ENCODE measurements at places on chromosomes 12 and 14.
A peak's percentile ranks its signal among the peaks of the same experiment; 100 is the strongest.

- DNase-seq = no peak
Measured at GRCh38 chr12:126210448-126210847, 1145.2 kb downstream of the AACS start.

DNA sequence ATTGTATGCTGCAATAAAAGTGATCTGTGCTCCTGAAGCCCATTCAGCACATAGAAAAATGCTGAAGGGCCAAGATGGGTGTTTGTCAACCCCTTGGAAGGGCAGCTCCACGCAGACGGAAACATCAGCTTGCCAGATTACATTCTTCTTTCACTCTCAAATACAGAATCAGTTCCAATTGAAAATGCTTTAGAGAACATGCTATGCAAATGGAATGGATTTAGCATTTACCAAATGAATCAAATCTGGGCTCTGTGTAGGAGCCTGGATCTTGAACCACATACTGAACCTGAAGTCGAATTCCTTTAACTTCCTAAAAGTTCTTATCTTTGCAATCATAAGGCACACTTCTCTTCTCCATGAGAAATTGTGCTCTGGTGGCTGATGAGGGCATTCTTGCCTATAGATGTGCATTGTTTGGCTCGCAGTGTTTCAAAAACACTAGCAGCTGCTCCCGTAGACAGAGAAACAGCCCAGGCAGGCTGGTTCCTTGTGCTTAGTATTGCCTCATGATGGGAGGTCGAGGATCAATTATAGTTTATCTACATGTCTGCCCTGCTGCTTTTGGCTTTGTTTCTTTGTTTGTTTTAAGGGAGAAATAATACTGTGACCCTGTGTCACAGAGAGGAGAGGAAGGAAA lies 489.8 kb upstream of the FLRT2 start:
- DNase-seq = no peak

DNA sequence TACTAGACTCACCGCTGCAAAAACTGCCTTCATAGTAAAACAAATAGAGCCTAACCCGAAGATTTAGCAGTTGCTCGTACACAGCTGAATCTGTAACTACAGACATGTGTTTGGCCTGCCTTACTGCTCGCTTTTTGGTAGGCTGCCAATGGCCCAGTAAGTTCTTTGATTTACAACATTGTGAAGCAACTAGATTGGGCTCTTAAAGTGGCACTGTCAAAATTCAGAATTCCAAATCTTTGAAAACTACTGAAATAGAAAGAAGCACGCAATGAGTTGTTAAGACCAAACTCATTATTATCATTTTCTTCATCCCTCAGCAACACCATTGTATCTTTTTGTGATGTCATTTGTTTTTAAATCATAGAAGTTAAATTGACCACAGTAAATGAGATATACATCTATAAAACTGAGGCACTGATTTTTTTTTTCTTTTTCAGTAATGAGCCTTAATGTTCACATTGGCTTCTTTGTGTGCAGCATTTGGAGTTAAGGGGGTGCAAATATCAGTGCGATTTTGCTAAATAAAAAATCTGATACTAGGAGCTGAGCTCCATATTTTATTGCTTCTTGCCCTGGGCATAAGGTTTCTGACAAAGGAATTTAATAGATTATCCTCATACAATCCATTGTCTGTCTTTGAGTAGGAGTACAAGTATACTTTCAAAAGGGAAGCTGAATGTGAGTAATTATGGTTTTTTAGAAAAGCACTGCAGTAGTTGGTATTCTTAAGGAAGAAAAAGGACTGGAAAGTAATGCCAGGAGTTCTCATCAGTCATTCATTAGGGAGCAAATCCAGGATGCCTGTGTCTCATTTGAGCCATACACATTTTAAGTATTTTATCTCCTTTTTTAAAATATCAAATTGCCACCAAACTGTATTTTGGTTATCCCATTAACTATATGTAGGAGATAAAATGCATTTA lies 138.5 kb downstream of the KICS2 start:
- peak; percentile 3 for DNase-seq

DNA sequence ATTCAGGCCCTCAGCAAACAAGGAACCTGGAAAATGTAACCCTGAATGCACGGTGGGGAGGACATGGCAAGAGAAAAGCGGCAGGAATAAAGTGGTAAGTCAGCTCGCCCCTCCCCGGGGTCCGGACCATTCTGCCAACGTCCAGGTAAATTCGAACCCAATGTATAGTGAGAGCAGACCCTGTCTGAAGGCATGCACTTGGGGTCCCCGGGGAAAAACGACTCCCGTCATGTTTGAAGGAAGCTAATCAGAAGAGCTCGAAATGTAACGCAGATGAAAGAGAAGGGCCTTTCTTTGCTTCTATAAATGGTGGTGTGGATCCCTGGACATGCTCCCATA lies 193 bp downstream of the ACACB start:
- no peak for DNase-seq

GRCh38 chr14:50786751-50787464 lies 44.1 kb downstream of the NIN start:
- no peak for DNase-seq

DNA sequence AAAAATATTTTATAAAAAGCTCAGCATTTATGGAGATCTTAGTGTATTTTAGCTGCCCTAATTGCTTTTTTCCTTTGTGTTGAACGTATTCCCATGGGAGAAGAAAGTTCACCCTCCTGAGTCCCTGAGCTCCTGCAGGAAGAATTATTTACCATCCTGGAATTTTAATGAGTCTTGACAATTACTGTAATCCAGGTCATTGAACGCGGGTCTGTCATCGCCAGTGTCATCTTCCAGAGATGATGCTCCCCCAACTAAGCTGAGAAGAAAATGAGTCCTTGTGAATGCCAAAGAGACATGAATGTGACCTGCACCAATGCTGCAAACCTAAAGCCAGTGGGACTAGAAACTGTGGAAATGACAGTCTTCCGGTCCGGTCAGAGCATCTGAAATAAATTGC lies 129.5 kb downstream of the FBXL14 start:
- DNase-seq = no peak

DNA sequence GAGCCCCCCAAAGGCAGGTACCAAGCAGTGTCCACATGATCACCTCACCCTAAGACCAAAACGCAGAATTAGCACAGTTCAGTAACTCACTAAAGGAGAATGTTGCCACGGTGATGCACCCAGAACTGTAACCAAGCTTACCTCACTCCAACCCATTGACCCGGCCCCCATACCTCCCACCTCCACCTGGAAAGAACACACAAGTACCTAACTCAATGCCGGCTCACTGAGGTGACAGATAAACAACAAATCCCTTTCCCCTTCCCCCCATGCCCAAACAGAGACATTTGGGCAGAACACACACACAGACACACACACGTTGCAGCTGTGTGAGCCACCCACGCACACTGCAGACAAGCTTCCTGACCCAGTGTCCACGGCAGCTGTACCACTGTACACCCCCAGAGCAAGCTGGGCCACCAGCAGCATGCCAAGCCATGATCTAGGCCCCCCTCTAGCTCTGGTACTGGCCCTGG lies 1.3 kb downstream of the RAPGEF3 start:
- no peak for DNase-seq

DNA sequence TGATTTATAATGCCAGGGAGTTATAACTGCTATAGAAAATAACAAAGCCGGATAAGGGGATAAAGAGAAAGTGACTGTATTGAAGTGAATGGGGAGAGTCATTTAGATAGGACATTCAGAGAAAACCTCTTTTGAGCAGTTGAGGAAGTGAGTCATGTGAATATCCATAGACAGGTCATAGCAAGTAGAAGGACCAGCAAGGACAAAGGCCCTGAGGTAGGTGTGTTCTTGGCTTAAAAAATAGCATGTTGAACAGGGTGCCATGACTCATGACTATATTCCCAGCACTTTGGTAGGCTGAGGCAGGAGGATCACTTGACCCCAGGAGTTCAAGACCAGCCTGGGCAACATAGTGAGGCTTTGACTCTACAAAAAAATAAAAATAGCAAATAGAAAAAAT lies 51.5 kb upstream of the RAP1B start:
- DNase-seq = no peak

DNA sequence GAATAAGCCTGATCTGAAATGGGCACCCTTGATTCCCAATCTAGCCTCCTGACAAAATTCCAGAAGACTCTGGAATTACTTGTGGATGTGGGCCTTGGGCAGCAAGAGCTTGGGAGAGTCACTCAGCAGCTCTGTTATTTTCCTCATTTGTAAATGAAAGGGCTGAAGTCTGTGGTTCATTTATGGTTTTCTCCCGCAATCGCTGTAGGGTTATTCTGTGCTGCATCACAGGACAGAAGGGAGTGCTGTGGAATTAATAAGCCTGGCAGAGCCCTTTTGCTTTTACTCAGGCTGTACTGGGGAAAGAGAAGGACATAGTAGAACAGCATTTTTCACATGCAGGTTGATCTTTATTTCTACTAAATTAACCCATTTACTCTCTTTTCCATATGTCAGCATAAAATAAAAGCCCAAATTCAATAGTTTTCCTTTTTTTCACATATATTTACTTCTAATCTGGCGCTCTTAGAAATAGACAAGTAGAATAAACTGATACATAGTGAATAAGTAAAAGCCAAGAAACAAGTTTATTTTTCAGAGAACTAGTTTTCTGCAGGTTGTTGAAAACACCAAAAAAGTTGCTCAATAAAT lies 49.2 kb downstream of the DUSP16 start:
- no peak for DNase-seq

DNA sequence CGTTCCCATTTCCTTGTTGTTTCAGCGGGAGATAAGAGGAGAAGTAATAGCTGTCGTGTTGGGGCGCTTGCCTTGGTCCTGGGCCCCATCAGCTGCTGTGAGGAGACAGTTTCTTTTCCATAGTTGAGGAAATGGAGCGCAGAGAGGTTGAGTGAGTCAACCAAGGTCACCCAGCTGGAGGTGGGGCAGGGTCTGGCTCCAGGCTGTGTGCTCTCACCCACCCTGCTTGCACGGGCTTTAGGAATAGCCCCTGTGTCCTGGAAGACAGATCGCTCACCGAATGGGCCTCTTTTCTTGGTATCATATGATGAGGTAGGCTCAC lies 165.7 kb upstream of the RTL1 start:
- DNase-seq = no peak

All from esophagus squamous epithelium (tissue), 5 donors.